ENCODE measurements at places on chromosomes 16 and 17.

GRCh38 chr16:29769507-29769906 lies 8.5 kb upstream of the ZG16 start:
- no peak for DNase-seq

- DNase-seq = no peak
These were observed 4.1 kb downstream of the CCDC102A start for GRCh38 chr16:57532266-57532625.

DNA sequence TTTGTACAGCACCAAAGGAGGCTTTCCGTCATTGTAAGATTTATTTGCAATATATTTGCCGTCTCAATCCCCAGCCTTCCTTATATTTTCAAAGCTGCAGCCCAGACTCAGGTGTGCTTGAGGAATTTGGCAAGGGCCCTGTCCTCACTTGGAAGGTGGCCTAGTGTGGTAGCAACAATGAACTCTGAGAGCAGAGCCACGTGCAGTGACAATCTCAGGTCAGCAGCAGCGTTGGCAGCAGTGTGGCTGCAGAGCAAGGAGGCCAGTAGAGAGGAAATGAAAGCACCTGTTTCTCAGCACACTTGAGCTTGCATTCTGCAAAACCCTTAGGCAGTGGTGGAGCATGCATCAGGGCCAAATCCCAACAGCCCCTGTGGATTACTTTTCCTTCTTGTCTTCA lies 613.5 kb downstream of the RBFOX1 start:
- DNase-seq = no peak

DNA sequence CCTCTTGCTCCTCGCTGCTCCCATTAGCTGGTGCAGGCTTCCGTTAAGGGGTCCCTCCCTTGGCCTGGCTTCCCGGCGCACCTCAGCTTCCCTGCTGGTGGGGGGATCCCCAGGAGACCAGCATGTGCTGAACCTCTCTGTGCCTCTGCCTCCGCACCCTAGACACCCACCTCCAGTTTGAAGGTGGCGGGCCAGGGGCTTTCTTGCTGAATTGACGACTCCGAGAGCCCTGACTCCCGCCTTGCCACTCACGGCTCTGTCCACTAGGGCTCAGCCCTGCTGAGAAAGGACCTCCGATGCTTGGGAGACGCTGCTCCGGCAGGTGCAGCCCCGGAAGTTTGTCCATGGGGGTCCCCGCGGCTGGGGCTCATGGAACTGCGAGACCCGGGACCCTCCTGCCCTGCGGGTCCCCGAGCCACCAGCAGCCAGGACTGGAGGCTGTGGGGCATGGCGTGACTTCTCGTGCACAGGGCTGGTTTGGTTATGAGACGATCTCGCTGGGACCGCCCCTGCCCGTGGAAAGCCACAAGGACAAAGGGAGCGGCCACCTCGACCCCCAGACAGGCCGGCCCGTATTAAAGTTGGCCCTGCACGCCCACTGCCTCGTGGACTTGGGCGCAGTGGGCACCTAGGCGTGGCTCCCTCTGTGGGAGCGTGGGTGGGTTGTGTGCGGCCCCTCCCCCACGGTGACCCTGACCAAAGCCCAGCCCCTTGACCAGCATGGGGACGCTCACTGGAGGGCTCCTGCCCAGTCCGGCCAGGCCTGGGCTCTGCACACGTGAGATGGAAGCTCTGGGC lies 8.1 kb downstream of the CHMP6 start:
- no peak for DNase-seq

GRCh38 chr17:36183001-36183971 lies 6.8 kb upstream of the TBC1D3B start:
- no peak for DNase-seq

Measured in thoracic aorta (tissue), 2 donors.